ENCODE measurements at places on chromosomes 5 and 9.

DNA sequence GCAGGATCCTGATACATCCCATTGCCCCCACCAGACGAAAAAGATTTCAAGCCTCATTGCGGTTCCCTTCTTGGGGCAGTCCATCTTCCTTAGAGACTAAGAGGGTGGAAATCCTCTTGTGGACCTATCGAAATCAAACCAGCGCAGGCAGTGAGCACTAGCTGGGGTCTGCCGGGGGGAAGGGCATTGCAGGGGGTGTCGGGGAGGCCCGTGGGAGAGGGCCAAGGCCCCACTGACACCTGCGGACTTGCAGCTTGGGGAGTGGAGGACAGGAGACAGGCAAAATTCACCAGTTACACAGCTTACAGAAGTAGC is 522 bp downstream of the BTNL9 start:
- DNase-seq = no peak

DNA sequence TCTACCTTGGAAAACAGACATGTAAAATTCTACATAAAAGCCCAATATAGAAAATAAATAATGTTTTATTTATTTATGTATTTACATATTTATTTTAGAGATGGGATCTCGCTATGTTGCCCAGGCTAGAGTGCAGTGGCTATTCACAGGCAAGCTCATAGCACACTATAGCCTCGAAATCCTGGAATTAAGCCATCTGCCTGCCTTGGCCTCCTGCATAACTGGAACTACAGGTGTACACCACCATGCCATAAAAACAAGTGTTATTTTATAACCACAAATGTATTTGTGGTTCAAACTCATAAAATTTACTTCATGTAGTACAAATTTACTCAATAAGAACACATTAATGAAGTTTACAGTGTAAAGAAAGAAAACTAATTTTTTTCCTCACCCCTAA is 7.0 kb upstream of the RFK start:
- no peak for DNase-seq

- peak; percentile 24 for DNase-seq
These were observed 318.2 kb downstream of the SLCO4C1 start for GRCh38 chr5:101977729-101978345.

DNA sequence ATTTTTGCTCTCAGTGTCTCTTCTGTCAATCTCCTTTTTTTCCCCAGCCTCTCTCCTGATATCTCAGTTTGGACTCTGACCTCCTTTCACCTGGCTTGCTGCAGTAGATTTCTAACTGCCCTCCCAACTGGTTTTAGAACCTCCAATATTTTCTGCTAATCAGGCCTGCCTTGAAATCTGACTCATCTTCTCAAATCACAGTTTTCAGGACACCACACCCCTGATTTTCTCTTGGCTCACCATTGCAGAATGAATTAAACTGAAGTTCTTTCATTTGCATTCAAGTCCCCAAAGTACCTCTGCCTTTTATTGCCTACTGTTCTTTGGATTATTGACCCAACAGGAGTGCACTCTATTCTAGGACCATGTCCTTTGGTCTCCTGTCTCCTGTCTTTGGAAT is 310.4 kb upstream of the TRPC7 start:
- no peak for DNase-seq

DNA sequence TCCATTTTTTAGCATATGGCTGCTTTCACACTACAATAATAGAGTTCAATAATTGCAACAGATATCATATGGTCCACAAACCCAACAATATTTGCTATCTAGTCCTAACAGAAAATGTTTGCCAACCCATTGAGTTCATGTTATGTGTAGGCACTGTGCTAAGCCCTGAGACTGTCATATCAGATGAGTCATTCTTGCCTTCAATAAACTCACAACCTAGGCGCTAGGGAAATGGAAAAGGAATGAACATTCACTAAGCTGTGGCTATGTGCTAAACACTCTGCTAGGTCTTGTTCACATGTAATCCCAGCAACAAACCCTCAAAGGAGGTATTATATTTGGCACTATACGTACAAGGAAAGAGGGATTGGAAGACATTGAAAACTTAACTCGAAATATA is 8.4 kb upstream of the TIMD4 start:
- no peak for DNase-seq

- no peak for DNase-seq
These were observed at the start of gene ELOVL7 for GRCh38 chr5:60843936-60844905. ELOVL7 (minus strand) TSS chr5:60844269; CDS start chr5:60787397, 56,872 bp downstream.

DNA sequence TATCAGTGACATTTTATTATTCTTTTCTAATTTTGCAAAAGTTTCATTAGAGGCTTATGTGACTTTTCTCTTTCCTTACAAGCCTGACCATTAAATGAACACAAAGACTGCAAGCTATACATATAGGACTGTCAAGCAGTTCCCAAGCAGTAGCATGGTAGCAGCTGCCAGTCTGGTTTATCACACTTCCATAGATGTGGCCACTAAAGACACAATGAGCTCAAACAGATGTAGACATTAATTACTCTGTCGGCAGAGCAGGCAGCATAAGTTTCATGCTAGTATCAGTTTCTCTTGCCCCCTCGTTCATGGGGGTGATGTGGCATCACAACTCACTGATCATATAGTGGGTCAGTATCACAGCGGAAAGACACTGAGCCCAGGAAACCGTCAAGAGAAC is 89.5 kb downstream of the CDH10 start:
- DNase-seq = no peak

GRCh38 chr5:131329286-131329560 is 65.4 kb downstream of the CDC42SE2 start:
- no peak for DNase-seq

DNA sequence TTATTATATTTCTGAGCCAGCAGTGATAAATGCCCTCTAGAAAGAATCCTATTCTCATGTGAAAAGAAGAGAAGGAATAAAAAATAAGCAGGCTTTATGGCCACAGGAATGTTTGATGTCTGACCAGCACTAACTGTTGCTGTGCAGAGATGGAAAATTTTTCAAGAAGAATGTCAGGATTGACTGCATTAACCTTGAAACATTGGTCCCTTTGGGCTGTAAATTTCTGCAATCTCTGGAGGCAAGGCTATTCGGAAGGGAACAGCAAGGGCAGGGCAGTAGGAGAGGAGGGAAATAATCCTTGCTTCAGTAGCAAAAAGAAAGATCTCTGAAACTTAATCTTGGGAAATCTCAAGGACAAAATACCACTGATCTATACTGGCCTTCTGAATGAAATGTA is 415.2 kb downstream of the DNAH5 start:
- DNase-seq = no peak

DNA sequence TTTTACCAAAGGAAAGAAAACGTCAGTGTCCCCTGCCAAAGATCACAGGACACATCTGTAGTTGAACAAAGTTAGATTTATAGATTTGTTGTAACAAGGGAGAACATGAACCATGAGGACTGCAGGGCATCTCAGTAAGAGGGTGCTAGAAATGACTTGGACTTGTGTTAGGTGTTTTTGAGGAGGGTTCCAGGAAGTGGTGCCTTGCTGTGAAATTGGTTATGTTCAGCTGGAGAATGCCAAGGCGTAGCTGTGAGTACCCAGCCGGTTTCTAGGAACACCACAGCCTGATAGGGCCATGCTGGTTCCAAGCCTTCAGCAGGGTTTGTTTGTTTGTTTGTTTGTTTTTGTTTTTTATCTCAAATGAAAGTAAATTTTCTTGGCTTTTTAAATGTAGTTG is 5.3 kb downstream of the SPEF2 start:
- DNase-seq = no peak

- DNase-seq = no peak
These were observed 194.2 kb upstream of the HAPLN1 start for GRCh38 chr5:83914662-83915418.

DNA sequence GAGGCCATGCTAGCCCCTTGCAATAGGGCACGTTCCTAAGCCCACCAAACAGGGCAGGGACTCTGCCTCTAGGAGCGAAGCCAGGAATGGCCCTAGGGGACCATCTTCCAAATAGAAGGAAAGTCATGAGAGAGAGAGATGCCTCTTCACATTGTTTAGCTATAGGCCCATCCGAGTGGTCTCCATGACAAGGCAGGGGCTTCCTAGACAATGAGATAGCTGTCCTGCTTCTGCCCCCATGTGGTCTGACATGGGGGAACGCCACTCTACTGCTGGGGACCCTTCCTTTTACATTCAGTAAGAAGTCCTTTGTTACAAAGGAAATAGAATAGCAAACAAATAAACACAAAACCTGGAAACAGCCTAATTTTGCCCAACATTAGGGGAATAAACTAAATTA is 17.9 kb upstream of the KIF4B start:
- no peak for DNase-seq

GRCh38 chr9:68998385-68998784 is 15.5 kb downstream of the PRKACG start:
- DNase-seq = no peak

DNA sequence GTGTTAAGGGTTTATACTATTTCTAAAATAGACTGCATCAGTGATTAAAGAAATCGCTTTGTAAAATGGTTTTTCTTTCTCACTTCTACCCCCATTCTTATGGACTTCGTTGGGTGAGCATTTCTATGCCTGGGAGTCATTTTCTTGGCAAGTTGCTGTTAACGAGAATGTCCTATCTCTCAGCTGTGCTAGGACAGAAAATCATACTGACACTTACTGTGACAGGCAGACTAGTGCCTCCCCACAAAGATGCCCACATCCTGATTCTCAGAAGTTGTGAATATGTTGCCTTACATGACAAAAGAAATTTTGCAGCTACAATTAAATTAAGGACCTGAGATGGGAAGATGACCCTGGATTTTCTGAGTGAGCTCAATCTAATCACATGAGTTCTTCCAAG is 65.1 kb upstream of the NMUR2 start:
- no peak for DNase-seq

DNA sequence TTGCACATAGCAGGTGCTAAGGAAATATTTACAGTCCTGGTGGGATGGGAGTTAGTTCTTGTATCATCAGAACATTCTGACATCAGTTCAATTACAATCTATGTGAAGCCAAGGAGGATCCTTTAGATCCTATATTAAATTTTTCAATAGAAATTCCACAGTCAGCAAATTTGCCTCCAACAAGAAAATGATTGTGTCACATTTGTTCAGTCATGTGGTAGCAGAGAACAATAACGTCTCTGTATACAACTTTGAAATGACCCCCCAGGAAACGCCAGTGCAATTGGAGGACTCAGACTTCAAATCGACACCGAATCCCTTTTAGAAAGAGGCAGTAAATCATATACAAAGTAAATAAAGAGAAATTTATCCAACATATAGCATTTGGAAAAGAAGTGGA is 392.1 kb downstream of the DTWD2 start:
- DNase-seq = no peak

DNA sequence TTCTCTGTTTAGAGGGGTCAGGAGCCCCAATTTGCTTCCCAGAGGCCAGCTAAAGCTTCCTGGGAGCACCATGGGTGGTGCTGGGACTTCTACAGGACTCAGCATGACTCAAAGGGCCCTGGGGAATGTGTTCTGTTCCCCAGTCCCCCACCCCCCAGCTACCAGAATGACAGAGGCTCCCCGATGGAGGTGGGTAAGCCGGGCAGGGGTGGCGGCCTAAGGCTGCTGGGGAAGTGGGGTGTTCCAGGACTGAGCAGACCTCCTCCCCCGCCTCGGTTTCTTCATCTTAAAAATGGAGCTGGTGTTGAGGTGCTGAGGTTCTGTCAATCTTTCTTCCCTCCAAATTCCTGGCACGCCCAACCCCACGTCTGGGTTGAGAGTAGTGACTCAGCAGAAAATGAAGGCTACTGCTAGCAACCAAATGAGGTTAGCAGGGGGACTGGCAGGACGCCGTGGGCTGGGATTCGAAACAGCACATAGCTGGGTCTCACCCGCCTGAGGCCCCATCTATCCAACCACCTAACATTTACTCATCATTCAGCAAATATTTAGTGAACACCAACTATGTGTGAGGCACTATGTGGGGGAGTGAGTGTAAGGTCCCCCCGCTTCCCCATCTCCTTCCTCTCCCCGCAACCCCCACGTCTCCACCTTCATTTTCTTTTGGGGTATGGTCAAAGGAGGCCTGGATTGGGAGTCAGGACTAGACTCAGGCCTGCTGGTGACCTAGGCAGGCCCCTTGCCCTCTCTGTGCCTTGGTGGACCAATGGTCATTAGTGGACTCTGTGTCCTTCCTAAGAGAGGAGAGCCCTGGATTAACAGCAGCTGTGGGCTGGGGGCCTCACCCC is 50.2 kb downstream of the C9orf50 start:
- no peak for DNase-seq

GRCh38 chr5:147629196-147629595 is 119.3 kb upstream of the DPYSL3 start:
- DNase-seq = no peak
